Stromal cell of bone marrow (primary cell): ENCODE measurements at places on chromosomes 3 and 15.
A peak's percentile ranks its signal among the peaks of the same experiment; 100 is the strongest.

GRCh38 chr15:60265057-60265456, 132.7 kb downstream of the ANXA2 start:
- no peak for DNase-seq

GRCh38 chr15:52529341-52529924, 753 bp upstream of the MYO5A start:
- no peak for DNase-seq

- DNase-seq: no peak
These were observed 53.8 kb downstream of the TM4SF4 start for GRCh38 chr3:149528340-149528650.

- no peak for DNase-seq
These were observed 115.9 kb upstream of the LPP start for GRCh38 chr3:188037965-188038581.

- DNase-seq: no peak
These were observed 13.3 kb upstream of the PARL start for GRCh38 chr3:183898028-183898431.

- no peak for DNase-seq
These were observed 94.6 kb upstream of the LPP start for GRCh38 chr3:188059351-188059750.

- DNase-seq: no peak
These were observed 150.5 kb downstream of the LRRK1 start for GRCh38 chr15:101069654-101069973.

DNA sequence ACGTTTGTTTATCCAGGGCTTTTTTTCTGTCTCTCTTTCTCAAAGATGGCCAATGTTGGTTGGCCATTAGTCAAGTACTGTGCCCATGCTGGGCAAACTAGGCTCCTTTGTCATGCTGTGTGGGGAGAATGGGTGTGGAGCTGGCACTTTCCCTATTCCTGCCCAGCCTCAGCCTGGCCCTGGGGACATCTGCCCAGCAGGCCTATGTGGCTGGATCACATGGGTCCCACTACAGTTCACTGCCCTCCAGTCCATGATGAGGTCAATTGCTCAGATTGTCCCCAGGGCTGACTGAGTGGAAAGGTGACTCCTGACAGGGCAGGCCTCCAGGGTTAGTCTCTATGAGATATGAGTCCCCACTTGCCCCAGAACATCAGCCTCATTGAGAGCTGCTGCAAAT, 54.4 kb upstream of the HERC1 start:
- DNase-seq: no peak

- DNase-seq: no peak
These were observed 158.2 kb upstream of the ANKRD28 start for GRCh38 chr3:15955968-15956367.

GRCh38 chr3:8741581-8742261, 8.1 kb downstream of the CAV3 start:
- no peak for DNase-seq

DNA sequence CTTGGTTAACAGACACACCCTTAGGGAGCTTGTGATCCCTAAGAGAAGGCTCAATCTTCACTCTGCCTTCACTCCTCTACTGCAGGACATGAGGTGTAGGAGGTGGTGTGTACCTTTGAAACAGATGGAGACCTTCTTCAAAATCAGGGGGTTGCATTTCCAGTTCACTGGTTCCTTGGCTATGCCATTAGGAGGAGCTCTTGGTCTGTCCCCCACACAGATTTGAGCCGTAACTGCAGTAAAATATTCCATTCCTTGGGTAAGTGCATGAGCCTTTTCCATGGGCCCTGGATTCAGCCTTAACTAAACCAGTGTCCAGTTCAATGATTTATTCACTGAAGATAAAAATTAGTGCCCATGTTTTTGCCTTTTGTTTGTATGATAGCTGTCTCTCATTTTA, 144.6 kb downstream of the MCTP2 start:
- DNase-seq: no peak

DNA sequence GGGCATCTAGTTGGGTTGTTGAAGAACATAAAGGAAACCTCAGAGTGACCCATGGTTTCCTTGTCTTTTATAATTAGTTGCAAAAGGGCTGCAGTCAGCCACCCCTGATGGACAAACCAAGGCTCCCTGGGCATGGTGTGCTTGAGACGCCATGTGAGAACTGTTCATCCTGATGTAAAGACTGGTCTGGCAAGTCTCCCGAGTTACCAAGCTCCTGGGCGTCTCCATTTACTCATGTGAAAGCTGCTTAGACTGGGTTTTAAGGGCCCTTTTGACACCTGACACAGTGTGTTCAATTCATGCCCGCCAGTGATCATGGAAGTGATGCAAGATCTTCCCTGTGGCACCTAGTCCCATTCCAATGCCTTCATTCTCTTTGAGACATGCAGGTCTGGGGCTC, 49.4 kb downstream of the GRK7 start:
- no peak for DNase-seq

GRCh38 chr3:10857235-10857634, 41.2 kb downstream of the SLC6A11 start:
- DNase-seq: no peak

DNA sequence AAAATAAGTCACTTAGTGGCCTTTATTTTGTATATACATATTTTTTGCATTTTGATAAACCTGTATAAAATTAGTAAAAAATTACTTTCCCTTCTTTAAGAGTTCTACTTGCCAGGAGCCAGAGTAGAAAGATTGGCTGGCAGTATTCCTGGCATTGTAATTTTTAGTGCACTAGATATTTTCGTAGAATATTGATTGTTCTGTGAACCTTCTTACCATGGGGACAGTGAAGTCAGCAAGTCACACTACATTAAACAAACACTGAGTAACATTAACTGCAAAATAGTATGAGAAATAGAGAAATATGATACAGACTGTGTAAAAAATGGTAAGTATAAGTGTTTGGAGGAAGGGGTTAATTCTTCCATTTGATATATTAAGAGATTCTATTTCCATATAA, 26.0 kb downstream of the TCF12 start:
- no peak for DNase-seq

DNA sequence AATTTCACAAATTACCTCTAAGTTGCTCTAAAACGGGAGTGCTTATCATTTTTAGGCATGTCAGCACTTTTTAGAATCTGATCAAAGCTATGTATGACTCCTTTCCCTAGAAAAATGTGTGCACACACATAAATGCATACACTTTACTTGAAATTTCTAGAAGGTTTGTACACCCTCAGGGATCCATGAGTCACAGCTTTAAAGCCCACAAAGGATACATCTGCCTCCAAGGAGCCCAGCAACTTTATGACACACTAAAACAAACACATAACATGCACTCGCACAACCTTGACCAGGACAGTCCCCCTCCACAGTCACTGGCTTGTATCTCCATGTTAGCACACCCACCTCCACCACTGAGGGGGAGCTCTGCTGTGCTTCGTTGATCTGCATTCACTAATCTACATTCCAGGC, 722.0 kb upstream of the CFAP20DC start:
- DNase-seq: peak; percentile 57

DNA sequence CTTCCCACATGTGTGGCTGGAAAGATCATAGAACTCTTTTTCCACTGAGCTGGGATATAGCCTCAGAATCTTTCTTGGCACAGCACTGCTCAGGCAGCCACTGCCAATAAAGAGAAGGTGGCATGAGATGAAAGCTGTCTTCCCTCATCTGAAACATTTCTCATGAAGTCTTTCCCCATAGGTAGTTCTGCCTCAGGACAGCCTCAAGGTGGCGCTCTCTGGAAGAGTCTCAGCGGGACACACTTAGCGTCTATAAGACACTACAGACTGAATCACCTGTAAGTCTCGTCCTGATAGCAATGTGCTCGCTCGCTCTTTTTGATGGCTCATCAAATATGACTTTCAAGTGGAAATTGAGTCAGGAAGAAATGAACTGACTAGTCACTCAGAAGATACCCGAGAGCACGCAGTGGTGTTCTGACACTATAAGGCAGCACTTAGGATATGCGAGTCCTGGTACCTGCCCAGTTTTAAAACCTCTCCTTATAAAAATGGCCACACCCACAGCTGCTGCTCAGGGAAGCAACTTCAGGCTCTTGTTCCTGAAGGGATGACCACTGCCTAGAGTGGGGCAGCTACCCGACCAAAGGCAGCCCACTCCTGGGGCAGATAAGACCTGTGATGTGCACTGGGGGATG, 269.5 kb downstream of the SUCLG2 start:
- peak; percentile 11 for DNase-seq

- peak; percentile 0 for DNase-seq
These were observed 1035.7 kb downstream of the ZPLD1 start for GRCh38 chr3:103470498-103470897.

GRCh38 chr3:129768728-129769127, 124.8 kb downstream of the TMCC1 start:
- DNase-seq: no peak

DNA sequence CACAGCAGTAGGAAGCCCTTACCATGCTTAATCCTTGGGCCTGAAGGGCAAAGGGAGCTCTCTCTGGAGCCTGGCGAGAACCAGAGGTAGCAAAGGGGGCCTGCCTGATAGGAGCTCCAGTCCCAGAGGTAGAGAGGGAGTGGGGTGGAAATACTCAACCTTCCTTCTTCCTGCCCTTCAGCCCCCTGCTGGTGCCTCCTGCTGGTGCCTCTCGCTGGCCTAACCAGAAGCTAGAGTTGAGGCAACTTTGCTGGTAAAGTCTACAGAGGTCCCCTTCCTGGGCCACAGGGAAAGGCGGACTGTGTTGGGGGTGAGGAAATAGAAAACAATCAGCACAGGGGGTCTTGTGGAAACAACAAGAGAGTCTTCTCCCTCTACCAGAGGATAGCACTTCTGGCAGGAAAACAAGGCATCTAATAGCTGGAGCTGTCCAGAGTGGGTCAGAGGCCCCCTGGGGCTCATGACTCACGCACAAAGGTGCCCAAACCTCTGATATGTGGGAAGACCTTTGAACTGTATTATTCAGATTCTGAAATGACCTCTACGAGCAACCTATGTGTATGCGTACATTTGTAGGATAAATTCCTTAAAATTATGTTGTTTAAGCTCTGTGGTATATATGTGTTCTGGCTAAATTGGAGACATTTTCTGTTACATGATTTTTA, 133.9 kb downstream of the LRRC28 start:
- no peak for DNase-seq

DNA sequence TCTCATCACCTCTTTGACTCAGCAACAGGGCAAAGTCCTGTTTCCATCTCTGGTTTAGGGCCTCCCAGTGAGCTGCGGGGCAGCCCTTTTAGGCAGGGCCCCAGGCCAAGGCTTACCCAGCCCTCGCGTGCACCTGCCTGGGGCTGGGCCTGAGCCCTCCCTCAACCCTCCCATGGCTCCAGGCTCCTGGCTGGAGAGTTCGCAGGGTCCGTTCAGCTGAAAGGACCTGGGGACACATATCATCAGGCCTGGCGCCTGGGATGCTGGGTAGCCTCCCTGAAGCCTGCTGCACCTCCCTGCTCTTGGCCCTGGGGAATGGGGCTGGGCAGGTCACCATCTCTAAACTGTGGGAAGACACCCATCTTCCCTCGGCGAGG, 29.7 kb downstream of the HDAC11 start:
- no peak for DNase-seq

GRCh38 chr3:56131974-56132590, 336.2 kb downstream of the ERC2 start:
- peak; percentile 85 for DNase-seq
